Neuronal stem cell (in vitro differentiated cells): ENCODE measurements at places on chromosomes 7 and 10.

DNA sequence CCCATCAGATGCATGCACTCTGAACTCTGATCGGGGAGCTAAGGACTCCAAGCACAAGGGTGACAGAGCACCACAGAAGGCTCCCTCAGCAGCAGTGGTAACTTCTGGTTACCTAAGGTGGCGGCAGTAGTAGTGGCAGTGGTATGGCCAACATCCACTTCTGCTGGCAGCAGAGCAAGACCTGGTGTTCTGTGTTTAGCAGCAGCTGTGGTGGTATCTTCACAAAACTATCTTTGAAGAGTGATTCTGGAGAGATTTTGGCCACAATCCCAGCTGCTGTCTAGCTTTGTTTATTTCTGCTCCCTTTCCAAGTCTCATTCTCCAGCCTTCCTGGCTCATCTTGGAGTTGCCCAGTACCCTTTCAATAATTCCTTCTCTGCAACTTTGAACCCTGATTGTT lies 102.4 kb upstream of the LRGUK start:
- DNase-seq = no peak

DNA sequence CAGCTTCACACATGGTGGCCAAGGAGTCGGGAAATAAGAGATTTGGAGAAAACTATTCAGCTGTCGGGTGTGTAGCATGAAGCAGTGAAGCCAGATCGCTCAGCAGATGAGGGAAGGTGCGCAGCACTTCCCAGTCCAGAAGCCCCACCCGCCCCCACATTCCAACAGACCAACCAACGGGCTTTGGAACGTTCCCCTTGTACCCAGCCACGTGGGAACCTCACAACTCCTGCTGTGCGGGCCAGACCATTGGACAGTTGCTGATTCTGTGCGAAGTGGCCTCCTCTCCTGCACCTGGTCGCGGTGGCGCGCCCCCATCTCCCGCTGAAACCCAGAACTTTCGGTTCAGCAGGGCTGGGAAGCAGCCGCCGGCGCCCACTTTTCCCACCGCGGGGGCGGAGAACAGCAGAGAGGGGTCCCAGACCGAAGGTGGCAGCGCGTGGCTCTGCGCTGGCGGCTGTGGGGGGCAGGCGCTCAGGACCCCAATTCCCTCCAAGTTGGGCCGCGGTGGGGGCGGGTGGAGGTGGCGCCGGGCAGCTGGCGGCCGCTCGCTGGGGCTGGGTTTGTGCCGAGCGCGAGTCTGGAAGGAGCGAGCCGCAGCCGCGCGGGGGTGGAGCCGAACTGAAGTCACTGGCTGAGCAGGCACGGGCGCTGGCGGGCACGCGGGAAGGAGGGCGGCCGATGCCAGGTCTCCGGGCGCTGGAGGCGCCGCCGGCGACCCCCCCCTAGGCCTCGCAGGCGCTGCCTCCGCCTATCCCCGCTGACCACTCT lies 1301.5 kb upstream of the SORCS1 start:
- peak; percentile 26 for DNase-seq

- no peak for DNase-seq
Observed at GRCh38 chr10:49505076-49505475, 33.8 kb downstream of the ERCC6 start.

DNA sequence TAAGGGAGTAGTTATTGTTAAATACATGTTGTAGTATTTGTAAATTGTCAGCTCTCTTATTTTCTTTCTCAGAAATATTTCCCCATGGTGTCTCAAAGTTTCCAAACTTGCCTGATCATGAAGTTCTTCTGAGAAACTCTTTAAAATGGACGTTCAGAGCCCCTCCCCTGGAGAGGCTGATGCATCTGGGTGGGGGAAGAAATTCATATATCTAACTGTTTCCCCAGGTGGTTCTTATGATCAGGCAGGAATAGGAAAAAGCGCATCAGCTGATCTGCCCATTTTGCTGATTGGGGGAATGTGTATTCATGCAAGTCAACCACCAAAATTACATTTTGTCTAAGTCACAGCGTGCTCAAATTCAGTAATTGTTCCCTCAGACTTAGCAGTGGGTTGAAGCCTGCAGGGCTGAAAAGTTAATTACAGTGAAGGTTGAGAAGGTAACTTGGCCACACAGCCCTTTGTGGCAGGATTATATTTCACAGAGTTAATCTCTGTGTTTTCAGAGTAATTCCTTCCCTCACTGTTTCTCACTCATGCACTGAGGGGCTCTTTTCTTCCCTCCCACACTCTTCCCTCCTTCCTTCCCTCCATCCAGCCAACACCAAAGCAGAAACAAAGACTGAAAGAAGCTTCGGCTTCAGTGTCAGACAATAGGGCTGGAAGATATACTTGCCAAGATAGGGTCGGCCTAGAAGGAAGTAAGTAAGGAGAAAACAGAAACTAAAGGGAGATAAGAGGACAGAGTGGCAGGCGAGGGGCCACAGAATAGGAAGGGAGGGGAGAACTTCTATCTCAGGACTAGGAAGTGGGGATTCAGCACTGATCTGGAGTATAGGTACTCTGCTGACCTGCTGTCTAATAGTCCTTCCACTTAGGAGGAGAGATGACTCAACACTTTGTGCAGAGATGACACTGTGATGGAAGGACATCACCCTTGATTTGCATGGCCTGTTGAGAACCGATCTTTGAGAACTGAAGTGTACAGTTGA lies 50.5 kb upstream of the STARD3NL start:
- DNase-seq = no peak

DNA sequence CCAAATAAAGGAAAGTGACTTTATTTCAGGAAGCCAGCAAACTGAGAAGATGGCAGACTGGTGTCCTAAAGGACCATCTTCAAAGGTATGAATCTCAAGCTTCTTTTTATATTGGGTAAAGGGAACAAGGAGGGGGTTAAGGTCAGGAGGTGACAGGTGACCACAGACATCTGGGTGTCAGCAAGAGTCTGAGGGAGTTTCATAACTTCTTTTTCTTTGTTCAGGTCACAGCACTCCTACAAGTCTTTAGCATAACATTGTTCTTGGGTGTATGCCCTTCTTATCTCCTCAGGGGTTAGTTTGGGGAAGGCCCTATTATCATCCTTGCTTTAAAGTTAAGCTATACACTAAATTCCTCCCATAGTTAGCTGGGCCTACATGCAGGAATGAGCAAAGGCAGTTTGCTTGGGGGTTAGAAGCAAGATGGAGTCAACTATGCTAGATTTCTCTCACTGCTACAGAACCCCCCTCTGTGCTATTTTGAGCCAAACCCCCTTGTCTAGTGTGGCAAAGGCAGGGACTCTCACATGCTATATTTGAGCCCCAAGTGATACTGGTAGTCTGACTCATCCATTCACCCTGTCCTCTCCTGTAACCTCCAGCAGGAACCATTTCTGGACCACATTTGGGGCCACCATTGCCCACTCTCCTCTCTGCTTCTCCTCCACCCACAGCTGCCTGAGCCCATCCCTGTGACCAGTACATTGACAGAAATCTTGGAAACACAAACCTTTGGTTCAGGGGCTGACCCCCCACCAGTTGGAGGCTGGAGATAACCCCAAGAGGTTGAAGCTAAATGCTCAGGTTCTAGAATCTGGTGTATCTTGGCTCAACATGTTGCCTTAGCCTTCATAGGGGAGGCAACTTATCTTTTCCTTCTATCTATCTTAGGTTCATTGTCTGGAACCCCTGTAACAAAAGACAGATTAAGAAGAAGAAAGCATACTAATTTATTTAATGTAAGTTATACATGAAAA lies 55.5 kb upstream of the LRGUK start:
- DNase-seq = no peak

DNA sequence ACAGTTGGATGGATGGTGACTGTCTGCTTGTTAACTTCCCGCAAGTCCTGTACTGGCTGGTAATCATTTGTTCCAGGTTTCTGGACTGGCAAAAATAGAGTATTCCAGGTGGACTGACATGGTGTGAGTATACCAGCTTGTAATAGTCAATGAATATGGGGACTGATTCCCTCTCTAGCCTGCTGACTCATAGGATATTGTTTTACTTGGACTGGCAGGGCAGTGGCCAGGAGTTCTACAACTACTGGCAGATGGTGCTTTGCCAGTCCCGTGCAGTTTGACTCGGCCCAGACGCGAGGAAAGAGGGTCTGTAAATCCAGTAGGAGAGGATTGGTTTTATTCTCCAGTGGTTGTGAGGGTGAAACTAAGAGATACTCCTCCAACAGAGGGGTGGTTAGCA lies 78.0 kb downstream of the PRR15 start:
- no peak for DNase-seq

GRCh38 chr10:74593470-74593869 lies 232.9 kb upstream of the KAT6B start:
- DNase-seq = no peak

DNA sequence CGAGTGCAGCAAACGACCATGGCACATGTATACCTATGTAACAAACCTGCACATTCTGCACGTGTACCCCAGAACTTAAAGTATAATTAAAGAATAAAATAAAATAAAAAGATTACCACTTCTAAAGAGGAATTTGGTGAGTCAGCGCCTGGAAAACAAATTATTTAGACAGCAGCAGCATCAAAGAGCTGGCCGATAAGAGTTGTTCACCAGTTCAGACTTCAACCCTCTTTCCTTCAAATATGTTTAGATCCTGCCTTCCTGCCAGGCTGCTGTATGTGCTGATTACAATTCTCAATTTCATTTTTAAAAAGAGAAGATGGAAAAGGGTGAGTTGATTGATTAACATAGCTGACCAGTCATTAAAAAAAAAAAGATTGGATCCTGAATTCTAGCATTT lies 672.0 kb upstream of the NRP1 start:
- no peak for DNase-seq

- no peak for DNase-seq
Observed at GRCh38 chr7:141359740-141360415, 191.3 kb upstream of the AGK start.
